ENCODE measurements at places on chromosomes 4 and X. TPM values are rescaled to one million over a fixed set of nuclear protein-coding genes. Genes with fewer than 3 reads are reported as not detected.

Gene PRRG3
- total RNA-seq = not detected

Gene IL1RAPL2
- total RNA-seq = not detected

Gene ARX
- not detected for total RNA-seq

Gene XAGE1A
- not detected for total RNA-seq

Gene MBNL3
- total RNA-seq = 2.1 TPM

Gene PAGE5
- total RNA-seq = not detected

Gene CT45A10
- total RNA-seq = not detected

Gene PAGE1
- total RNA-seq = not detected

Gene MAMLD1
- 3.6 TPM for total RNA-seq

Gene SOD3
- 0.58 TPM for total RNA-seq

Gene FAM9C
- total RNA-seq = not detected

Gene CRMP1
- total RNA-seq = 23.8 TPM

Gene SPANXA1
- not detected for total RNA-seq

Gene GSPT2
- total RNA-seq = 7.2 TPM

Gene NCAPG
- 10.0 TPM for total RNA-seq

Gene RFC1
- 32.1 TPM for total RNA-seq

Gene RGN
- 0.35 TPM for total RNA-seq

Gene SORBS2
- 175 TPM for total RNA-seq

Gene WDR17
- 0.05 TPM for total RNA-seq

Gene ATP10D
- 16.2 TPM for total RNA-seq

Gene CC2D2A
- total RNA-seq = 21.1 TPM

Data from glomerular endothelial cell (primary cell).